Stimulated activated CD4-positive, alpha-beta T cell treated with anti-CD3 and anti-CD28 coated beads, Interleukin-1b, Interleukin-23, amount 100 ng/mL, for 24 hours (primary cell): ENCODE measurements at places on chromosomes 3 and 15.

- DNase-seq, result no peak
These were observed 52.5 kb upstream of the KCNMB2 start for GRCh38 chr3:178483704-178484103.

DNA sequence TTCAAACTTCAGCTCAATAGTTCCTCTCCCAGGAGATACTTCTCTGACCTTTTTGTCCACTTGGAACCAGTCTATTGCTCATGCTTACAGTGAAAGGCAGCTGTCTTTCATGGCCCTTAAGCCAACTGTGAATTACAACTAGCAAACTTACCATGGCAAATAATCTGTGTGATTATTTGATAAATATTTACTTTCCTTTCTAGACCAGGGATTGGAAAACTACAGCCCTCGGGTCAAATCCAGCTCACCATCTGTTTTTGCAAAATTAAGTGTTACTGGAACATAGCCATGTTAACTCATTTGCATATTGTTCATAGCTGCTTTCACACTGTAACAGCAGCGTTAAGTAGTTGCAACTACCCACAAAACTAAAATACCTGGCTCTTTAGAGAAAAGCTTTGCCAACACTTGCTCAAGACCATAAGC, 289.1 kb upstream of the MCTP2 start:
- no peak for DNase-seq

- no peak for DNase-seq
These were observed 15.6 kb downstream of the IRAK2 start for GRCh38 chr3:10180289-10180688.

DNA sequence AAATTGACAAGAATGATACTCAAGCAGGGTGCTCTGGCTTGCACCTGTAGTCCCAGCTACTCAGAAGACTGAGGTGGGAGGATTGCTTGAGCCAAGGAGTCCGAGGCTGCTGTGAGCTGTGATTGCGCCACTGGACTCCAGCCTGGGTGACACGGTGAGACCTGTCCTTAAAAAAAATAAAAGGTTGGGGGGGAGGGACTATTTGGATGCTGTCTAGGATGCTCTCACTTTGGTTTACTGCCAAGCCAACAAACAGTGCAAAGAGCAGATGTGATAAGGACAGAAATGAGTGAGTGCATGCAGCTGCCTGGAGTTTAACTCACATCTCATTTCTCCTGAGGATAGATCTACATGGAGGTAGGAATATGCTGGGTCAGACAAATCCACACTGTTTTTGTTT, 130.0 kb downstream of the FRMD4B start:
- no peak for DNase-seq

GRCh38 chr3:197339841-197340520, 41.6 kb upstream of the DLG1 start:
- no peak for DNase-seq

GRCh38 chr15:40955930-40956540, 2.8 kb downstream of the CHAC1 start:
- DNase-seq, result no peak

GRCh38 chr3:161332792-161333191, 38.5 kb downstream of the SPTSSB start:
- DNase-seq, result no peak

GRCh38 chr15:42270996-42271395, 2.0 kb upstream of the GANC start:
- no peak for DNase-seq

- DNase-seq, result no peak
These were observed 392.9 kb upstream of the ROBO2 start for GRCh38 chr3:76646921-76647562.

- no peak for DNase-seq
These were observed 1.7 kb downstream of the TBC1D5 start for GRCh38 chr3:17740721-17741141.

DNA sequence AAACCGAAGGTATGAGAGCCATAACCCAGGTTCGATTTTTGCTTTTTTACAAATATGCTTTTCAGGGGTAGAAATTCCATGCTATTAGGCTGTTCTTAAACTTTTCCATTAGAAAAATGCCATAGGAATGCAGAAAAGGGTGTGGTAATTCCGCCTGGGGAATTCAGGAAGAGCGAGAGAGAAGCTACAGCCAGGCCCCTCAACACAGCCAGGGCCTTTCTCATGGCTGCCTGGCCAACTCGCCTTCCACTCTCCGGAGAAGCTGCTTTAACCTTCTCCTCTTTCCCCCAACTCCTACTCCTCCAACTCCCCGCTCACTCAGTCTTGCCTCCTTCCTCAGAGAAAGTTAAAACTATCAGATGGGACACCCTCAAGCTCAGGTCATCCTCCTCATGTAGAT, 9.1 kb upstream of the TICRR start:
- DNase-seq, result no peak
